ENCODE measurements at places on chromosomes 1 and 21.

DNA sequence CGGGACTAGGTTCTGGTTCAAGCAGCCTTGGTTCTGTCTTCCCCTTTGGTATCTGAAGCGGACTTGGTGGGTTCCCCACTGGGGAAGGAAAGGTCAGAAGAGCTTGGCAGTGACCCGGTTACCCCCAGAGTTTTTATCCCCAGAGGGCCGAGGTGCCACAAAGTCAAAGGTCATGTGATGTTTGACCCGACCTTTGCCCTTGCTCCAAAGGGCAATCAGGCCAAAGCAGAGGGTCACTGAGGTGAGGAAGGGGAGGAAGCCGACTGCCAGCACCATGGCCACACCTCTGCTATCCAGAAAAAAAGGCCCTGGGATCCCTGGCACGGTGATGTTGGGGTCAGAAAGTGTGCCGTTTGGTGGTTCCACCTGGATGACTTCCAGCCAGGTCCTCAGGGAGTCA lies 4.4 kb downstream of the LINGO4 start:
- DNase-seq: no peak

- peak; percentile 73 for DNase-seq
Observed at GRCh38 chr1:31937300-31938183, 626 bp downstream of the PTP4A2 start.

GRCh38 chr1:219549215-219549614 lies 63.7 kb downstream of the ZC3H11B start:
- no peak for DNase-seq

GRCh38 chr1:22344329-22344630 lies 107.4 kb upstream of the ZBTB40 start:
- no peak for DNase-seq

DNA sequence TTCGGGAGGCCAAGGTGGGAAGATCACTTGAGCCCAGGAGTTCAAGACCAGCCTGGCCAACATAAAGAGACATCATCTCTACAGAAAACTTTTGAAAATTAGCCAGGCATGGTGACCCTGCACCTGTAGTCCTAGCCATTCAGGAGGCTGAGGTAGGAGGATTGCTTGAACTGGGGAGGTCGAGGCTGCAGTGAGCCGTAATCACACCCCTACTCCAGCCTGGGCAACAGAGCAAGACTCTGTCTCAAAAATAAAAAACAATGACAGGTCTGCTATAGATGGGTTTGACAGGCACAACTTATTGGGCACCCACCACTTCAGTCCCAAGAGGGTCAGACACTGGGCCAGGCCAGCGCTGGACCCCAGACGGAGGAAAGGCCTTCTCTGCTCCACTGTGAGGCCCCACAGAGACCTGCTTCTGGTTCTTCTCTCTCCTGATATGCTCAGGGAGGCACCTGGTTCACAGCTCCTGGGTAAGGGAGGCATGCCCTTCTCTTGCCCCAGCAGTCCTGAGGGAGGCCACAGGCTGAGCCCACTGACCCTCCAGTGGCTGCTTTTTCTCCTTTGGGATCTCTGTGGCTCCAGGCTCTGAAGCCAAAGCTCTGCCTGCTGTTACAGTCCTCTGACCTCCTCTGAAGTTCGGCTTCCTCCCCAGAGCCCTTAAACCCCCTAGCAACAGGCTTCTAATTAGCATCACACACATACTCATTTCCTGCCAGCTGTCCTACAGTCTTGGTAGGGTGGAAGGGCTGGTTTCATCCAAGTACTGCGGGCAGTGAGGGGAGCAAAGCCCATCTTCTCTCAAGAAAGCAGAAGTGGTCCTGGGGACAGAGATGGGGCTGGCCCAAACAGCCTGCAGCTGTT lies 14.4 kb downstream of the S100A16 start:
- DNase-seq: no peak

GRCh38 chr1:60262701-60263100 lies 189.1 kb upstream of the C1orf87 start:
- no peak for DNase-seq

DNA sequence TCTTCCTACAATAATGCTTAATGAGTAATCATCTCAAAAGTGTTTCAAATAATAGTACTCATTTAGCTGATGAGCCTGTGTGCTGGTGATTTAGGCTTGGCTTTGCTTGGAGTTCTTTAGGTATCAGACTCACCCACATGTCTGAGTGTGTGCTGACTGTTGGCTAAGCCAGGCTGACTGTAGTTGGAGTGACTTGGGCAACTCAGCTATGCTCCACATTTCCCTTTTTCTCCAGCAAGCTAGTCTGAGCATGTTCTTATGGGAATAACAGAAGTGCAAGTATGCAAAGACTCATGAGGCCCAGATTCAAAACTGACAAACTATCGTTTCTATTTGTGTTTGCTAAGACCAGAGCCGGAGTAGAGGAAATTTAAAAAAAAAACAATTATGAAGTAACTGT lies 99.0 kb upstream of the ADGRL4 start:
- no peak for DNase-seq

GRCh38 chr1:17052641-17053040 lies 1.2 kb downstream of the SDHB start:
- DNase-seq: no peak

GRCh38 chr1:223755992-223756775 lies 43.8 kb downstream of the CAPN2 start:
- no peak for DNase-seq

GRCh38 chr1:27713869-27714513 lies 11.8 kb upstream of the FAM76A start:
- DNase-seq: no peak

- DNase-seq: no peak
Observed at GRCh38 chr1:97913506-97914139, 7.2 kb downstream of the DPYD start.

- DNase-seq: peak; percentile 82
Observed at GRCh38 chr1:159923203-159924024, 1.9 kb downstream of the TAGLN2 start.

GRCh38 chr1:209485167-209485566 lies 98.3 kb upstream of the CAMK1G start:
- no peak for DNase-seq

DNA sequence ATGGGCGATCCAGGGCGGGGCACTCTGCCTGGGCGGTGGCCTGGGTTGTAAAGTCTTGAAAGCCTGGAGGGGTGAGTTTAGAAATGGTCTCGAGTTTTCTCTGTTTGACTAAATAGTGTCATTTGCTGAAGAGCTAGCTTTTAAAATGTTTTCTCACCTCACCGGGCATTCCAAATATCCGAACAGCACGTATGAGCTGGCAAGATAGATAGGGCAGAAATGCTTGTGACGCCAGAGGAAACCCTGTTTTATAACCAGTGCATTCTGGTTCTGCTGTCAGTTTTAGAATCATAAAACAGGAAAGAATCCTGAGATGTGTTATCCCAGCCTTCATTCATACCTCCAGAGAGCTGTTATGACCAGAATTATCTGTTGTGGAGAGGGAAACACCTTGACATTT lies 725 bp downstream of the RTCA start:
- DNase-seq: no peak

DNA sequence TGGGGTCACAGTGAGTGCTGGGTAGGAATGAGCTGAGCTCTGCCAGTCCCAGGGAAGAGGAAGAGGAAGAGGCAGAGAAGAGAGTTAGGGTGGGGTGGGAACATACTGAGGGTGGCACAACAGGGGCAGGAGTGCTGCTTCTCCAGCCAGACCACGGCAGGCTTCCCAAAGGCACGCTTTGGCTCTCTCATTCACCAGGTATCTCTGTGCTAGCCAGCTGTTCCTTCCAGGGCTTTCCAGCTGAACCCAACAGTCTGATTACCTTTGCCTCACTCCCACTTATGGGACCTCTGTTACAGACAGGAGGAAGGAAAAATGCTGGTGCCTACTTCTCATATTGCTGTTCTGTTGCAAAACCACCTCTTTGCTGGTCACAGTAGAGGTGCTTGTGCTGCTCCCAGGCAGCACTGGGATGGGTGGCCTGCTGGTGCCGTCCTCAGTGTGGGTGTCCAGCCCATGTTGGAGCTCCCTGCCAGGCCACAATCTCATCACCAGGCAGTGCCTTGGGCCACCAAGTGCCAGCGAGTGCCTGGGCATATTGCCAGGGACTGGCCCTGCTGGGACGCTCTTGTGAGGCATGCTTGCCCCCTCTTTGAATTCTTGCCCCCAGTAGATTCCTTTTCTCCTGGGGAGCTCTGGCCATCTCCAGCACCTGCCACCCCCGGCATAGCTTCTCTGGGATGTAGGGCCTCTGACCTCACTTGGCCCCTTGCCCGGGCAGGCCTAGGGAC lies 2.1 kb downstream of the ADORA1 start:
- DNase-seq: no peak

DNA sequence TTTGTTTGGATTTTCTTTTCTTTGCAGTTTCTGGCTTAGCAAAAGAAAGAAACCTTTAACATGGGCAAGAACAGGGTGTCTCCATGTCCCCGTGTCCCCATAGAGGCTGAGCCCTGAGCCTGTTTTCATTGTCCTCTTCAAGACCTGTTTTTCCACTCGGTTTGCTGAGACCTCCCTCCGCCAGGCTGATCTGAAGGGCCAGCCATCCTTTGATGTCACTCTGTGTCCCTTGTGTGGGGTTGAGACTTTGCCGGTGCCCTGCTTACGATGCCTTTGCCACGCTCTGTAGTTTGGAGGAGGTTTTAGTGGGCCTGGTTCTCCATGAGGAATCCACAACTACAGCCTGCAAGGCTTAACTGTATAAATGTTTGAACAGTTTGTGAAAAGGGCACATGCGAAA lies 23.8 kb downstream of the IFNGR2 start:
- DNase-seq: no peak

DNA sequence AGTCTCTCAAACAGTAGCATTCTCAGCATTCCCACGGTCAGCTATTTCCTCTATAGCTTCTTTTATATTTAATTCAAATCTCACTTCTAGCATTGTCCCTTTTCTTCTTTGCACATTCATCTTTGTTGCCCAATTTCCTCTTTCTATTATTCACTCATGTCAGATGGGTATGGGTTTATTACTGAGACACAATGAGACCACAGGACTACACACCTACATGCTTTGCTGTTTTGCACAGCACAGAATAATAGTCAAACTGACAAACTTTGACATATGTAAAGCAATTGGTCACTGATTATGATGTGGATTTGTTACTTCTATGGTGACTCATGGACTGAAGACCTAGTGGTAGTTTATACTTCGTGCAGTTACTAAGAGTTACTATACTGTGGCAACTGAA lies 5.8 kb upstream of the CD1C start:
- DNase-seq: no peak

GRCh38 chr21:35234725-35235124 lies 185.6 kb upstream of the RUNX1 start:
- no peak for DNase-seq

- no peak for DNase-seq
Observed at GRCh38 chr1:17679856-17680255, 75.3 kb upstream of the ACTL8 start.

GRCh38 chr1:8216005-8216404 lies 101.9 kb upstream of the SLC45A1 start:
- DNase-seq: no peak

GRCh38 chr1:83928396-83928795 lies 70.5 kb downstream of the TTLL7 start:
- DNase-seq: no peak

GRCh38 chr1:46617108-46617800 lies 643 bp upstream of the MOB3C start:
- no peak for DNase-seq

DNA sequence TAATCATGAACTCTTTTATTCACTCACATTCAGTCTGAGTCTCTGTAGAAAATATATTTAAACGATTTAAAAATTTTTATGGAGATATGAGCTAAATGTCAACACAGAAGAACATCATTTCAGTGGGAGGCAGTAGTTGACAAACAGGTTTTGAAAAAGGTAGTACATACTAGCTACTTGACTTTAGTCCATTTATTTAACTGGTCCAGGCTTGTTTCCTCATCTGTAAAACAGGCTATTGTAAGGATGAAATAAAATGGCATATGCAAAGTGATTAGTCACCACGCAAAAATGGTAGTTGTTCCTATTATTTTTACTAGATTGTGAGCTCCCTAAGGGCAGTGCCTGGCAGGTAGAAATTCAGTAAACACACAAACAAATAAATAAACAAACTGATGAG lies 75.2 kb downstream of the NTPCR start:
- DNase-seq: no peak

DNA sequence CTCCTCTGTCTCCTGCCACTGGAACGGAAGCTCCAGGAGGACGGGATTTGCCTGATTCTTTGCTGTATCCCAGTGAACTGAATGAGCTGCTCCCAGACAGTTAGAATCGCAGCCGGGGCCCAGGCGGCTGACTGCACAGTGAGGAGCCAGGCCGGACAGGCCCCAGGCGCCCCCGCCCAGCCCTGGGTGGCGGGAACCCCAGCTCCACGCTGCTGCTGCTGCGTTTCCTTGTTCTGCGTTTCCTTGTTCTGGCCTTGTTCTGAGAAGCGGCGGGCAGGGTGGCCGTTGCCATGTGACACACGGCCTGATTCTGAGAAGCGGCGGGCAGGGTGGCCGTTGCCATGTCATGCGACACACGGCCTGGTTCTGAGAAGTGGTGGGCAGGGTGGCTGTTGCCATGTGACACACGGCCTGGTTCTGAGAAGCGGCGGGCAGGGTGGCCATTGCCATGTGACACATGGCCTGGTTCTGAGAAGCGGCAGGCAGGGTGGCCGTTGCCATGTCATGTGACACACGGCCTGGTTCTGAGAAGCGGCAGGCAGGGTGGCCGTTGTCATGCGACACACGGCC lies 56.2 kb downstream of the SLC37A1 start:
- no peak for DNase-seq

DNA sequence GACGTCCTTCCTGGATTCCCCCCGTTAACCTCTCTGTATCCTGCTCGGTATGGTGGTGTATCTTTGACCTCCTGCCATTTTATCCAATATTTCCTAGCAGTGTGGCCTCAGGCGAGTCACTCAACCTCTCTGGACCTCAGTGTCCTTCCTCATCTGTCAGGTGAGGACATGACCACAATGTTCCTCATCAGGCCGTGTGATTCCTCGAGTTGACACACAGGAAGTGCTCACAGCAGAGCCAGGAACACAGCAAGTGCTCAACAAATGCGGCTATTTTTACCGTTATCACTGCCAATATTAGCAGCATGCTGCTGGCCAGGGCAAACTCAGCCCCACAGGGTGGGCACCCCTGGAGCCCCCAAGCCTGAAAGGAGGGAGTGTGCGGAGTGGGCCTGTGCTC lies 450.2 kb downstream of the KIF26B start:
- DNase-seq: no peak

DNA sequence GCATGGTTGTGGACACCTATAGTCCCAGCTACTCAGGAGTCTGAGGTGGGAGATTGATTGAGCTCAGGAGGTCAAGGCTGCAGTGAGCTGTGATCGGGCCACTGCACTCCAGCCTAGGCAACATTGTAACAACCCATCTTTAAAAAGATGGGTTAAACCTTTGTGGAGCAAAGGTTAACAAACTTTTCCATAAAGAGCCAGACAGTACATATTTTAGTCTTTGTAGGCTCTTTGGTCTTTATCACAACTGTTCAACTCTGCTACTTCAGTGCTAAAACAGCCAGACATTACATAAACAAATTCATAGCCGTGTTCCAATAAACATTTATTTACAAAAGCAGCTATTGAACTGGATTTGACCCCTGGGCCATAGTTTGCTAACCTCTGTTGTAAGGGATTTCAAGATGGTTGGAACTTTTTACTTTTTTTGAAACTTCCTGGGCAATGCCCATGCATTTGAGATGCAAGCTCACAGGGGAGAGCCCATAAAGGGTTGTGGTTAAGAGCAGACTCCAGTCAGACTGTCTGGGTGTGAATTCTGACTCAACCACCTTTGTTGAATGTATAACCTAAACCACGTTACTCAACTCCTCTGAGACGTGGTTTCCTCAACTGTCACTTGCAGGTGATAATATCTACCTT lies 10.8 kb downstream of the INAVA start:
- peak; percentile 42 for DNase-seq
